ENCODE measurements at places on chromosomes 11 and 22.

GRCh38 chr11:122521626-122522025, 133.9 kb upstream of the UBASH3B start:
- no peak for DNase-seq

DNA sequence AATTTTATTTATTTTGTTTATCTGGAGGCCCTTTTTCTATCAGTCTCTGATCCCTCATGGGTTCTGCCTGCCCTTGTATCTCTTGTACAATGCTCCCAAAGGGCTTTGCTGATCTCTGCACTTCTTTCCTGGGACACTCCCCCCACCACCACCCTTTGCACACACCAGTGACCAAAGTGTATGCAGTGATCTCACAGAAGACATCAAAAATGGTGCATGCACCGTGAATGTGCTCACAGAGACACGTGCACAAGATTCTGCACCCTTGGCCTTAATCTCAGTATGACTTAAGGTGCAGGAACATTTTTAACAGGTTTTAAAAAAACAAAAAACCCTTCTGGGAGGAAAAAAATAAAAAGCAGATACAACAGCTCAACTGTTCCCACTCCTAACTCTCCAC, 12.2 kb upstream of the ADSL start:
- no peak for DNase-seq

GRCh38 chr11:38865922-38866321, 2267.9 kb upstream of the RAG2 start:
- DNase-seq = no peak

DNA sequence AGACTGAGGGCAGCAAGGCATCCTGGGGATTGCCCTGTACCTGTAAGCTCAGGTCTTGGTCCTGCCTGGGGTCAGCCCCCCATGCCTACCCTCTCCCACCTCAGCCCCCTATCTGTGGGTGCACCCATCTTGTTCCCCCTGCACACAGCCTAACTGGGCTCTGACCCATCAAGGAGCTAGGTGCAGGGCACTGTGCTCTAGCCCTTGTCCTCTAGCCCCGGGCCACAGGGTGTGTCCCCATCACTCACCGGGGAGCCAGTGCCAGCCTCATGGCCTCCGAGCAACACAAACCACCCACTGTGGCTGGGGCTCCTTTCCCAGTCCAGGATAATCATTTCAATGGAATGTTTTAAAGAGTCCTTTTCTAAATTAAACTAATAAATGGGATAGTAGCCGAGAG, 293.9 kb upstream of the PLET1 start:
- DNase-seq = no peak

- no peak for DNase-seq
Measured at GRCh38 chr11:117613521-117613920, 183.5 kb downstream of the DSCAML1 start.

GRCh38 chr11:21037850-21038249, 368.5 kb downstream of the NELL1 start:
- DNase-seq = no peak

GRCh38 chr22:18985780-18986179, 49.7 kb upstream of the PRODH start:
- DNase-seq = no peak

- no peak for DNase-seq
Measured at GRCh38 chr11:117239295-117239694, 6.8 kb downstream of the RNF214 start.

DNA sequence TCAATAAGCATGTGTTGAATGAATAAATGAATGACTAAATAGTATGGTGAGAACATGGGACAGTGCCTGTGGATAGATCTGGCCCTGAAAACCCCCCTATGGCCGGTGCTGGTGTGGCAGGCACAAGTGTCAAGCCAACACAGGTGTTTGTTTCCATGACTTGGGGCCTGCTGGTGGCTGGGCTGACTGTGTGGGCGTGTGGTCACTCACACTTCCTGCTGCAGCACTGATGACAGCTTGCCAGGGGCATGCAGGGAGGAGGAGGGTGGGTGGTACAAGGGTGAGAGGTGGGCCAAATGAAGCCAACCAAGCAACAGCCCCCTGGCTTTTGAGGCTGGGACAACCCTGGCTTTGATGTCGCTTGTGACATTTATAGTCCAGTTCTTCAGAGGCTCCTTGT, 30.3 kb upstream of the ABCC8 start:
- no peak for DNase-seq

- no peak for DNase-seq
Measured at GRCh38 chr22:25372000-25372595, 152.7 kb downstream of the CRYBB2 start.

DNA sequence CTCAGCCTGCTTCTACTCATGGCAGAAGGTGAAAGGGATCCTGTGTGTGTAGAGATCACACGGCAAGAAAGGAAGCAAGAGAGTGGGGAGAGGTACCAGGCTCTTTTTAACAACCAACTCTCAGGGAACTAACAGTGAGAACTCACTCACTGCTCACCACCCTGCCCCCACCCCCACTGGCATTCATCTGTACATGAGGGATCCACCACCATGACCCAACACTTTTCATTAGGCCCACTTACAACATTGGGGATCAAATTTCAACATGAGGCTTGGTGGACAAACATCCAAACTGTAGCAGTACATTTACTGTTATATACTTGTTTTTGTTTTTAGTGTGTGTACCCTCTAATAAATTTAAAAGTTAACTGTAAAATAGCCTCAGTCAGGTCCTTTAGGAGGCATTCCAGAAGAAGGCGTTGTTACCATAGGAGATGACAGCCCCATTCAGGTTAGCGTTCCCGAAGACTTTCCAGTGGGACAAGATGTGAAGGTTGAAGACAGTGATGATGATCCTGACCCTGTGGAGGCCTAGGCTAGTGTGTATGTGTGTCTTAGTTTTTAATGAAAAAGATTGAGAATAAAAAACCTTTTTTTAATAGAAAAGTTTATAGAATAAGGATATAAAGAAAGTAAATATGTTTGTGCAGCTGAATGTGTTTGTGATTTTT, 11.3 kb downstream of the CUL5 start:
- no peak for DNase-seq

DNA sequence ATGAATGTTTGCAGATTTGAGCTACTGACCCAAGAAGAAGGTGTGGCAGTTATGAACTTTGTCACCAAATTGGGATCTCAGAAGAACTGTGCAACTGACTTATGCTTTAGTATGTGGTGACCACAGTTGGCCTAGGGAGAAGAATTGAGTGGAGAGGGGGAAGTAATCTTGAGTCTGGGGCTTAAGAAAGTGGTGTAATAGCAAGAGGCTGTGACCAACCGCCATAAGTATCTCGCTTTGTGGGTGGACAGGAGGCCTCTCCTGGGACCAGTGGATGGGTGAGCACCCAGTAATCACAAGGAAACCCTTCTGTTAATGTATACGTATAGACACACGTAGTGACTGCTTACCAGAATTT, 12.7 kb upstream of the IL10RA start:
- DNase-seq = no peak

GRCh38 chr11:1734641-1735081, 15.7 kb downstream of the IFITM10 start:
- no peak for DNase-seq

DNA sequence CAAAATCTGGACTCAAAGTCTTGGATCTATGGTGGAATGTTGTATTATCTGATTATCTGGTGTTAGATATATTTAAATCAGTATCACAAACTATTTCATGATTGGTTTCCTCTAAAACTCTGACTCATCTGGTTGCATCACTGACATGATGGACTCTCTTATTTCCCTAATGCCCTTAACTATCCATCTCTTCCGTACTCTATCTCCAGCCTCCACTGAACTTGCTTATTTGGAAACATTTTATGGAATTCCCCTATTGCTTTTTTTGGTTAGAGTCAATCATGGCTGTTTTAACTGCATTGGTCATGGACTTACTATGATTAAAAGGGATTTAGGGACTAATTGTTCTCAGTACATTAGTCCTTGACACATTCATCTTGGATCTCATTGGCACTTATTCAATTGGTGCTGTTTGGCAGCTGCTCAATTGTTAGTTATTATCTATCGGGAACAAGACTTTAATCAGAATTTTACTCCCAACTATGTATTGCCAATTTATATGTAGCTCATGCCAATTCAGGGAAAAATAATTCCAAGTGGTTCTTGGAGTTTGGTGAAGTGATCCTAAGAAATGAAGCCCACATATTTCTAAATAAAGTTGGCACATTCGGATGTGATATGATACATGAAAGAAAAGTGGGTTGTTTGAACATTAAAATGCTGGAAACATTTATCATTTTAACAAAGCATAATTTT, 942.0 kb upstream of the CCDC90B start:
- no peak for DNase-seq

- DNase-seq = no peak
Measured at GRCh38 chr11:6538945-6539344, 41.9 kb downstream of the DNHD1 start.

DNA sequence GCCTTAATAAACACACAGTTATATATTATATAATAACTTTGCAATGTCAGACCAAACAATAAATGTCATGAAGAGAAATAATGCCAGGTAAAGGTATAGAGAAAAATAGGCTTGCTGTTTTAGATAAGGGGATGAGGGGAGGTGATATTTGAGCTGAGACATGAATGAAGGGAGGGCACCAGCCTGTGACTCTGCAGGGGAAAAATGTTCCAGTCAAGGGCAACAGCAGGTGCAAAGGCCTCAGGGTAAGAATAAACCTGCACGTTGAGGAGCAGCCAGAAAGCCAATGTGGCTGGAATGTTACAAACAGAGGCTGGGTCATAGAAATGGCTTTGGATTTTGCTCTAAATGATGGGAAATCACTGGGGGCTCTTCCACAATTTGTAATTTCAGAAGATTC, 519.6 kb downstream of the SOX6 start:
- no peak for DNase-seq

DNA sequence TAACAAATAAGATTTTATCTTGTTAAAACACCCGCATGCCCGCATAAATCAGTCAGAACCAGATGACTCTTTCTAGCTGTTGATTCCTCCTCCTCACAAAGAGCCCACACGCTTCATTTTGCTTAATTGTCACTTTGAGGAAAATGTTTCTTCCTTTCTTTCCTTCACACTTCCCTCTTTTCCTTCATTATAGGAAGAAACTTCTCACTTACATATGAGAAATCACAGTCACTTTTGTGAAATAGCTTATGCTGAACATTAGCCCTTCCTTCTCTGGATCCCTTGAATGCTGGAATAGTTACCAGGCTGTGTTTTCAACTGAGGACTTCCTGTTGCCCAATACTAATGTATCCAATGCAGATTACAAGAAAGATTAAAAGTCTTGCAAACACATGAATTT, 5.8 kb downstream of the MS4A6E start:
- DNase-seq = no peak

DNA sequence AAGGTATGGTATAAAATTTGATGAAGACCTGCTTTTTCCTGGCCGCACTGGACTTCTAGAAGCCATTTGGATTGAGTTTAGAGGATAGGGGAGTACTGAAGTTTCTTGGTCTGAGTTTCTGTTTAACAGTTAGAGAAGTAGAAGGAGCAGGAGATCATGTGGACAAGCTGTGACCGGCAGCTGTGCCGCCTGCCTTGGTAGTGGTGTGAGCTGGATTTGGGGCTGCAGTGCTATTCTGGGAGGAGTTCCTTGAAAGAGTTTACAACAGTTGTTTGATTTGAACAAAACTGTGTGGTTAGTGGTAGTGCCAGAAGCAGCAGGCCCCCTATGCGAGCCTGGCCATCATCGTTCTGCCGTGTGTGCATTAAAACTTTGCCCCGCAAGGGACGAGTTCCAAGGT, 105.2 kb downstream of the PDHX start:
- DNase-seq = no peak

DNA sequence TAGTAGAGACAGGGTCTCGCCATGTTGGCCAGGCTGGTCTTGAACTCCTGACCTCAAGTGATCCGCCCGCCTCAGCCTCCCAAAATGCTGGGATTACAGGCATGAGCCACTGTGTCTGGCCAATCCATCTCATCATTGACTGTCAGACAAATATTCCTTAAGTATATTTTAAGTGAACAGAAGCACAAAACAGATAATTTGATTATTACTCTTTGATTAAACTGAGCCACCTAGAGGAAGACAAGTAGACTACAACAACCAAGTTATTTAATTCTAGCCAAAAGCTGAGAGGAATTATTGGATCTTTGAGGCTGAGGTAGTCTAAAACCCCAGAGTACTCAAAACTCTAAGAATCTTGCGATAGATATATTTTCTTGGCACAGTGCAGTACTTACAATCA, 1.2 kb downstream of the ACRV1 start:
- DNase-seq = no peak

DNA sequence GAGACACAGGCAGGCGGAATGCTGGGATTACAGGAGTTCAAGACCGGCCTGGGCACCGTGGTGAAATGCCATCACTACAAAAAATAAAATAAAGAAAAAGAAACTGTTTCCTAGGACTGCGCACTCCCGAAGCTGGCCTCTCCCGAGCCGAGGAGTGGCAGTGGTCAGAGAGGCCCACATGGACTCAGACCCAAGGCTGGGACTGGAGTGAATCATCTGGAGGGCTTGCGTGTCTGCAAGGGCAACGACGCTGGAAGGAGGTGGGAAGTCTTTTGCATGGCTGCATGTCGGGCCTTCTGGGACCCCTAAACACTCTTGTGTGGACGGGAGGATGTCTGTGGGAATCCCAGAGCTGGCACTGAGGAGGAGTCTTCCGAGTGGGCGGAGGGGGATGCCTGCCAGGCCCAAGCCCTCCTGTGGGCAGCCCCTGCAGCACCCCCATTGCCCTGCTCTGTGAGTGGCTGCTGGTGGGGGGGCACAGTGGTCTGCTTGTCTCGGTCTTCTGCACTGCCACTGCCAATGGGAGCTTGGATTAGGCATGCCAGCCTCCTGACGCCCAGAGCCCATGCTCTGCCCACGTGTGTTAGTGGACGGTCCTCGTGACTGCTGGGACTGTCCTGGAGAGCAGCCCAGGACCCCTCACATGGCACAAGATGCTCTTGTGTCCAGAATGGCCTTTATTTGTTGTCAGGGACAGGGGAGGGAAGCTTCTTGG, 1.8 kb upstream of the AP2A2 start:
- DNase-seq = no peak

DNA sequence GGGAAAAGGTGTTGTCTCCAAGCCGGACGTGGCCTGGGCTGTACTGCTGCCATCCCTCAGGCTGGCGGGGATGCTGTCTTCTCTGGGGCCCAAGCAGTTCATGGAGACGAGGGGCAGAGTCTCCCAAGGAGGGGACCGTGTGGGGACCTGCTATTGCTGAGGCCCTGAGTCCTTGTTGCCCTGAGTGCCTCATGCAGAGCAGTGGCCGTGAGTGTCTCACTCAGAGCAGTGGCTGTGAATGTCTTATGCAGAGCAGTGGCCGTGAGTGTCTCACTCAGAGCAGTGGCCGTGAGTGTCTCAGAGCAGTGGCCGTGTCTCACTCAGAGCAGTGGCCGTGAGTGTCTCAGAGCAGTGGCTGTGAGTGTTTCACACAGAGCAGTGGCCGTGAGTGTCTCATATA, 54.7 kb downstream of the GRAMD4 start:
- DNase-seq = no peak

- no peak for DNase-seq
Measured at GRCh38 chr11:7597620-7598019, 75.7 kb downstream of the CYB5R2 start.
